Fibroblast of the aortic adventitia (primary cell): ENCODE measurements at places on chromosomes 3 and 15. TPM values are rescaled to one million over a fixed set of nuclear protein-coding genes. Genes with fewer than 3 reads are reported as not detected.

The SLC12A6 gene
- total RNA-seq, result 29.4 and 47.3 TPM in 2 replicates

The FAM81A gene
- total RNA-seq, result 0.81 and 2.6 TPM in 2 replicates

The CRYGS gene
- total RNA-seq, result 1.3 TPM in 1 of 2 replicates, not detected in the other

The DPPA2 gene
- total RNA-seq, result not detected in 2 replicates

The HAUS2 gene
- total RNA-seq, result 41.4 and 41.5 TPM in 2 replicates

The NIT2 gene
- total RNA-seq, result 15.2 and 27.7 TPM in 2 replicates

The IL1RAP gene
- 8.1 and 14.6 TPM in 2 replicates for total RNA-seq

The SI gene
- total RNA-seq, result not detected in 2 replicates

The MYL3 gene
- total RNA-seq, result not detected in 2 replicates

The CASR gene
- not detected in 2 replicates for total RNA-seq

The SLC12A1 gene
- total RNA-seq, result under 0.01 TPM in 1 of 2 replicates, not detected in the other

The NTRK3 gene
- total RNA-seq, result 7.0 and 19.6 TPM in 2 replicates

The OR5K2 gene
- total RNA-seq, result not detected in 2 replicates

The SLC4A7 gene
- total RNA-seq, result 165 and 450 TPM in 2 replicates

The BUB1B gene
- total RNA-seq, result 1.3 and 35.2 TPM in 2 replicates

The SMCO1 gene
- total RNA-seq, result not detected in 2 replicates

- DNase-seq, result no peak
Measured at GRCh38 chr3:73411545-73411944, 213.2 kb downstream of the PDZRN3 start.

DNA sequence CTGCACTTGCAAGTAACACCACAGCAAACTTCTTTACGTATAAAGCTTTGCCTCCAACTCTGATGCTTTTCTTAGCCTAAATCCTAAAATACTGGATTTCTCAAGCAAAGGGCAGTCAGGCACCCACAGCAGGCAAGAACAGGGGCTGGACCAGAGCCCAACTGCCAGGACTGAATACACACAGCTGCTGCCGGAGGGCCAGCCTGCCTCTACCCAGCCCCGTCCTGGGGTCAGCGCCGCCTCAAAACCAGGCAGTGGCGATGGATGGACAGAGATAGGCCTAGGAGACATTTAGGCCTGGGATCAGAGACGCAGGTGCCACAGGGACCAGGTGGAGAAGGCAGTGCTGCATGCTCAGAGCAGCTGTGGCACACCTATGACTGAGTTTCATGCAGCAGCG is 47.6 kb upstream of the SEC61A1 start:
- no peak for DNase-seq

GRCh38 chr3:8937064-8938020 is 25.9 kb downstream of the RAD18 start:
- peak; percentile 85 for DNase-seq

DNA sequence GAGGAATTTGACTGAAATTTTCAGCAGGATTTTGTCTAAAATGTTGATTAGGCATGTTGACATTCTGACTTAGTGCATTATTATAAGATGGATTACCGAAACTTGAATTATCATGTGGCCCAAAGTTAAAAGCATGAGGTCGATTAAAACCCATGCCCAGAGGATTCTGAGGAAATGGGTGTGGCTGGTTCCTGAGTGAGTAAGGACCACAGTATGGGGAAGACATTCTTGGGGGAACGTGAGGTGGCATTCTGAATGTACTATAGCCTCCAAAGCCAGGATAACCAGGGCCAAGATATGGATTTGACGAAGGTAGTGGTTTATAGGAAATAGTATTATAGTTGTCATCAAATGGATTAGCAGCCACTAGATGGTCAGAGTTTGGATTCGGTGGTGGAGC is 38.7 kb upstream of the DNAAF4 start:
- peak; percentile 58 for DNase-seq

DNA sequence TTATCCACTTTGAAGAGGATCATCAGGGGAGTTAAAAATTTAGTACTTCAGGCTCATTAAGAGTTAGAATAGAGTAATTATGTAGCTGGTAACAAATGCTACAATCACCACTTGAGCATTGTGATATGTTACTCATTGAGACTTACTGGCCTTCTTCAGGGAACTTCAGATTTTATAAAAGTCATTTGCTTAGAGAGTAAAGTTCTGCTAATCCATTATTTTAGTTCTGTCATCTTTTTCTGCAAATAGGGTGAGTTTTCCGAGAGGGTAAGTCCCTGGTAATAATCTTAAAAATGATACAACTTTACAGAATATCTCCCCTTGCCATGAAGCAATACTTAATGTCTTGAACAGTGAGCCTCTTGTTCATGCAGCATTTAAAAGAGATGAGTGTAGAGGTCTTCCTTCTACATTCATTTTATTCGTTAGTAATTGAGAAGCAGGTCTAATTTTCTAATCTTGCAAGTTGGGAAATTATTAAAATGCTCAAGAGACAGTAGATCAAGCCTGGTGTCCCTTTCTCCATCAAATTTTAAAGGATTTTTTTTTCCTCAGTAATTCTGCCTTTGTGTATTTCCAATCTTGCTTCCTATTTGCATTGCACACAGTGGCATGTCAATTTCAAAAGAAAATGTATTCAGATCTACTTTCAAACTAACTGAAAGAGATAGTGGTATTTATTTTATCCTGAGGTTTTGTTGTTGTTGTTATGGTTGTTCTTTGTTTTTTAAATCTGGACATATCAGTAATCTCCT is 52.6 kb downstream of the MBNL1 start:
- DNase-seq, result no peak

DNA sequence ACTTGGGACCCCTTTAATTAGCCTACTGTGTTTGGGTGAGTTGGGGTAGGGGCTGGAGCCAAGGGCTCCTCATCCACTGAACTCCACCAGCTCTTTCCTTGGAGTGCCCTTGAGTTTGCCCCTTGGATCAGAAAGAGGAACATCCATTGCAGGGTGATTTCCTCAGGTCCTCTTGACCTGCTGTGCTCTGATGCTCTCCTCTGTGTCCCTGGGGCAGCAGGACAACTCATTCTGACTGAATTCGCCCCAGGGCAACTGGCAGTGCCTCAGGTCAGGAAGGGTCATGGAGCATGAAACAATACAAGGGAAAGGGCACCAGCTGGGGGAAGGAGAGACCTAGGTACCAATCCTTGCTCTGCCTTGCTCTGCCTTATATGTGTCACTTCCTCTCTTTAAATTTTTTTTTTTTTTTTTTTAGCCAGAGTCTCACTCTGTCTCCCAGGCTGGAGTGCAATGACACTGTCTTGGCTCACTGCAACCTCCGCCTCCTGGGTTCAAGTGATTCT is 47.8 kb downstream of the BSN start:
- DNase-seq, result no peak

- DNase-seq, result no peak
Measured at GRCh38 chr3:146177519-146177918, 16.5 kb upstream of the PLOD2 start.

GRCh38 chr3:172138193-172138537 is 98.8 kb downstream of the FNDC3B start:
- no peak for DNase-seq

DNA sequence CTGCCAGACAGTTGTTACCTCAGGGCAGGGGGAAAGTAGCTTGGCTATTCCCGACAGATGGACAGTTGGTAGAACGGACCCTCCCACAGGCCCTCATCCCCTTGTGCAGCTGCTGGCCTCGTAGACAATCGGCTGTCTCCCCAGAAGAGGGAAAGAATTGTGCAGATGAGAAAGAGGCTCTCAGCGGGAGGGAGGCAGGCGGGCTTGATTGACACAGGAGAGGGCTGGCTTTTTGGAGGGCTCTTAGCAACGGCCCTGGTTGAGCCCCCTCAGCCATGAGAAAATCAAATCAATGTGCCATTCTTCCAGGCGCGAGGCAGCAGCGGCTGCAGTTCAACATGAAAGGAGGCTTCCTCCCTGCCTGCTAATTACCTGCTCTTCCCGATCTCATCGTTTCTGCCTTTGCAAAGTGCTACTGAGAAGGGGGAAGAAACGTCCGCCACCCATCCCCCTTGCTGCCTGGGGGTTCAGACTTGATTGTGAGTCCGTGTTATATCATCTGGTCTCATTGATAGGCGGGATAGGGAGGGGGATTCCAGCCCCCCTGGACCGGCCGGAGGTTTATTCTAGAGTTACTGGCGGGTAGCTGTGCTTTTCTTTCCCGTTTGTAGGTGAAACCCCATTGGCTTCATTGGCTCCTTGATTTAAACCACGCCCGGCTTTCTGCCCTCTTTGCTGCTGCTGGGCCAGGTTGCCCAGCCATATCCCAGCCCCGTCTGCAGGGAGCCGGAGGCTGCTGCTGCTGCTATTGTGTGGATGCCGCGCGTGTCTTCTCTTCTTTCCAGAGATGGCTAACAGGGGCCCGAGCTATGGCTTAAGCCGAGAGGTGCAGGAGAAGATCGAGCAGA is at the start of gene TAGLN3:
TAGLN3 (plus strand) TSS at position 287 of the 848 bp plus-strand sequence; CDS start at position 788, 501 bp downstream.
- DNase-seq, result no peak

GRCh38 chr15:51135276-51135675 is 40.6 kb upstream of the TNFAIP8L3 start:
- no peak for DNase-seq

GRCh38 chr3:40574661-40575060 is 49.9 kb downstream of the ZNF621 start:
- no peak for DNase-seq

DNA sequence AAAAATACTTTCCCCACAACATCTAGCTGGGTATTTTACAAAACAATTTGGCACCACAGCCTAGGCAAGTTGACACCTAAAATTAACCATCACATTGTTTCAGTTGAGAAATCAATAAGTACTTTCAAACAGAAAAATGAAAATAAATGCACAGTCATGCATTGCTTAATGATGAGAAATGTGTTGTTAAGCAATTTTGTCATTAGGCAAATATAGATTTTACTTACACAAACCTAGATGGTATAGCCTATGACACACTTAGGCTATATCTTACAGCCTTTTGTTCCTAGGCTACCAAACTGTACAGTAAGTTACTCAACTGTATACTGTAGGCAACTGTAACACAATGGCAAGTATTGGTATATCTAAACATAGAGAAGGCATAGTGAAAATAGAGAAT is 608.6 kb upstream of the BCHE start:
- no peak for DNase-seq

- no peak for DNase-seq
Measured at GRCh38 chr3:135175728-135176277, 380.7 kb downstream of the EPHB1 start.

- DNase-seq, result peak; percentile 46
Measured at GRCh38 chr3:187013159-187013716, 82.9 kb downstream of the ST6GAL1 start.

- DNase-seq, result peak; percentile 82
Measured at GRCh38 chr3:189355481-189356201, 183.9 kb downstream of the TPRG1 start.

- no peak for DNase-seq
Measured at GRCh38 chr15:57375827-57376695, at the start of gene CGNL1. TSS of gene CGNL1 (plus strand) at chr15:57376505. CDS start at chr15:57438000, 61,495 bp downstream.

DNA sequence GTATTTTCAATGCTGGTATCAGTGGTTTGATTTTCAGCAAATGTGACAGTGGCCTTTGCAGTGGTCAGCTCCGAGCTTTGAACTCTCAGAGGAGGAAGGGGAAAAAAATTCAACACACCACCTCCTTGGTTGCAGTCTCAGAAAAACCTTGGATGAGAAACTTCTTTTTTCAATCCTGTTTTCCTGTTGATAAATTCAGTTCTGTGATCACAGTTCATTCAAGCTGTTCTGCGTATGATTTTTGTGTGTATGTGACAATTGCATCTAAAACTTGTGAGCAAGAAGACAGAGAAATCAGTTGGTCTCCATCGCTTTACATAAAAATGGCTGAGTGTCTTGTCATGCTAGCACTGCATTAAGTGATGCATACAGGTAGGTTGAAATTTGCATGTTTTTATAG is 19.2 kb downstream of the ZBTB38 start:
- no peak for DNase-seq

DNA sequence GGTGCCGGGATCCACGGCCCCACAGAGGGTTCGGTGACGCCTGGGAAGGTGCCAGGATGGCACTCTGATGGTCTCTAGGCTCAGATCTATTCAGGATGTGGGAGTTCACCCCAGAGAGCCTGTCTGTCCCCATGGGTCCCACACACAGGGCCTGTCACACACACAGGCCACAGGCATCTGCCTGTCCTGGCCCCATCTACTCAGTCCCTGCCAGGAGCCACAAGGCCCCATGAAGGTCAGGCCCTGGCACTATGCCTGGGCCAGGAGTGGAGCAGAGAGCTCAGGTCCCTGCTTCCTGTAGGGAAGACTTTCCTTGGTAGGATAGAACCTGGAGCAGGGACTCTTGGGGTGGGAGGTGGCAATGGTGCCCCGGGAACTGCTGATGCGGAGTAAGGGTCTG is 49.0 kb upstream of the FURIN start:
- no peak for DNase-seq

DNA sequence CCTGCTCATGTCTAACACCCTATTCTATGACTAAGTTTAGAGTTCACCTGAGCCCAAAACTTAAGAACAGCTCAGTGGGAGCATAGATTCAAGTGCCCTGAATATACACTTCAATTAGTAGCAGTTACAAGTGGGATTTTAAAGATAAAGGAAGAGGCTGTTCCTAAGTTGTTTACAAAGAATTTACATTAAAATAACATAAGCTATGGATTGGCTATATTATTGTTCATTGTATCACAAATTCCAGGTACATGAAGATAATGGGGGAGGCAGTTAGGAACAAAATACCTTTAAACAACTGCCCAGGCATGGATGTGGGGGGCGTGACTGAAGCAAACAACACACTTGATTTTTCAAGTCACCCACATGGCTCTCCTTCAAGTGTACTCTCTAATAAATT is 52.7 kb downstream of the ROPN1B start:
- DNase-seq, result no peak

DNA sequence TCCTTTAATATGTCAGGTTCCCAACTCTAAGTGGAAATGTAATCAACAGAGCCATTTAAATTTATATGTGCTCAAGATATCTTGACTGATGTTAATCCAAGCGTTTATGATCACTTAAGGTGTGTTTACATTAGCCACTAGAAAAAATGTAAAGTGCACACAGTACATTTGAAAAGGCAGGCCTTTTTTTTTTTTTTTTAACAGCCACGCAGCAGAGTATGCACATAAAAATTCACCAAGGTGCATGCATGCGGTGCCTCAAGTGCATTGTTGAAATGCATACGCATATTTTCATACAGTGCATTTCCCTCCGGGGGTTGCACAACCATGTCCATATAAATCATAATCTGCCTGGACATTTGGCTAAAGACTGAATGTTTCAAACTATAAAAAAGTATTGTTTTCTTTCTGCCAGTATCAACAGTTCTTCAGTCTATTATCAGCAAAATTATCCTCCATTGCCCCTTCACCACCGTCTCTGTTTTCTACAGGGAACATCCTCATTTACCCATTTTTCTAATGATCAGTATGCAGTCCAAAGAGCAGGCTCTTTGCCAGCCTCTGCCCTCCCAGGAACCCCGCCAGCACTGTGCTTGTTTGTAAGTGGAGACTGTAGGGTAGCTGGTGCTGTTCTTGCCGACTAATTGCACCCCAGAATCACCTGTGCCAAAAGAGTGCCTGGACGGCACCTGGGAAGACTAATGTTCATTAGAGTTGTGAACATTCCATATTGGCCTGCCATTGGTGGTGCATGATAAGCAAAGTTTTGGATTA is 611.2 kb upstream of the CFAP20DC start:
- no peak for DNase-seq

GRCh38 chr3:177552051-177552450 is 354.8 kb upstream of the TBL1XR1 start:
- no peak for DNase-seq

GRCh38 chr3:197878427-197878826 is 71.6 kb upstream of the RPL35A start:
- no peak for DNase-seq

GRCh38 chr3:108728105-108728504 is 29.1 kb downstream of the RETNLB start:
- no peak for DNase-seq

- DNase-seq, result no peak
Measured at GRCh38 chr15:33559207-33559890, 248.6 kb downstream of the RYR3 start.

GRCh38 chr3:124137216-124137615 is 145.3 kb upstream of the ROPN1 start:
- DNase-seq, result no peak

- no peak for DNase-seq
Measured at GRCh38 chr3:146605106-146605505, at the start of gene PLSCR5. TSS of gene PLSCR5 (minus strand) at chr3:146605346. CDS start at chr3:146605212, 134 bp downstream.
